ENCODE measurements at places on chromosomes 7 and 10. TPM values are rescaled to one million over a fixed set of nuclear protein-coding genes. Genes with fewer than 3 reads are reported as not detected.

The OR2F2 gene
- not detected for total RNA-seq

The POU6F2 gene
- total RNA-seq: 3.3 TPM

The LYZL2 gene
- not detected for total RNA-seq

The PPP1R17 gene
- 2.9 TPM for total RNA-seq

The LIPN gene
- not detected for total RNA-seq

The CNTNAP2 gene
- 110 TPM for total RNA-seq

The WEE2 gene
- under 0.01 TPM for total RNA-seq

The CYP2C19 gene
- 0.41 TPM for total RNA-seq

The DENND2A gene
- total RNA-seq: 25.7 TPM

Measured in frontal cortex (tissue), 4 donors.